ENCODE measurements at places on chromosomes 4 and X.

GRCh38 chr4:102722740-102723139 is 38.0 kb downstream of the MANBA start:
- no peak for DNase-seq

- no peak for DNase-seq
Measured at GRCh38 chr4:32002037-32002747, 1282.0 kb downstream of the PCDH7 start.

- no peak for DNase-seq
Measured at GRCh38 chrX:2610246-2611170, 80.6 kb upstream of the CD99 start.

GRCh38 chrX:40863671-40864070 is 128.3 kb upstream of the MED14 start:
- DNase-seq = no peak

DNA sequence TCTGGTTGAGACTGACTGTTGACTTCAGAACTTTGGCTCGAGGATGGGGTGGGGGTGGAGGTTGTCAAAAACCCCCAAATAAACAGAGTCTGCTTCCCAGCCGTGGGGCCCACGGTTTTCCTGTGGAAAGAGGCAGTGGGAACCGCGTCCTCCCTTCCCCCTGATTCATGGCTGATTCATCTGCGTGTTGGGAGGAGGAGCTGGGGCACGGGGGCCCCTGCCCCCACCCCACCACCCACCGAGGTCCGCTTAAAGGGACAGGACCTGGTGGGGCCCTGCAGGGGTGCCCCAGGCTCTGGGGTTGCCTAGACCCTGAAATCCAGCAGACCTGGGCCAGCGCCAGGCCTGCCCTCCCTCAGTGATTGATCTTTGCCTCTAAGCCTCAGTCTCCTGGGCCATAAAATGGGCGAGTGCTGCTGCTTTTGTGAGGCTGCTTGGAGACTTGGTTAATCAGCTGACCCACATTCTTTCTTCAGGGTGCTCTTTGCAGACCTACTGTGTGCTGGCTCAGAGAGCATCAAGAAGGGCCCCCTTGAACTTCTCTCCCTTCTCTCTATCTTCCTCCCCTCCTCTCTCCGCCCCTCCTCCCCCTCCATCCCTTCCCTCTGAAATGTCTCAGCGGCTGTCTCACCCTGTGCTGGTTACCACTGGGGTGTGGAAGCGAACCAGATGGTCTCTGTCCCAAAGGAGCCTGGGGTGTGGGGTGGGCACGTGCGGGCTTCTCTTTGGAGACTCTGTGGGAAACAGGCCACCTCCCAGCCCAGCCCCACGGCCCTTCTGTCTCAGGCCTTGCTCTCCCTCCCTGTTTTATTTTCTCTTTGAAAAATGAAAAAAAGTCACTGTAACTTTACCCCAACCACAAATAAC is 9.1 kb downstream of the HTRA3 start:
- DNase-seq = no peak

All from stimulated activated naive CD4-positive, alpha-beta T cell (primary cell).